ENCODE measurements at places on chromosomes 4 and X. TPM values are rescaled to one million over a fixed set of nuclear protein-coding genes. Genes with fewer than 3 reads are reported as not detected.
A peak's percentile ranks its signal among the peaks of the same experiment; 100 is the strongest.

GRCh38 chrX:46755671-46756070, 3.2 kb downstream of the SLC9A7 start:
- H3K27ac ChIP-seq = no peak overlapping the region
- H3K4me3 ChIP-seq = no peak overlapping the region
- H3K36me3 ChIP-seq = no peaks in the 10 kb centered on the region
- no peak for DNase-seq
- no peaks in the 10 kb centered on the region for H3K27me3 ChIP-seq
- no peaks in the 10 kb centered on the region for H3K4me1 ChIP-seq

Gene CHIC2
- total RNA-seq = 13.5 TPM

Gene SYN1
- 1.5 TPM for total RNA-seq

Gene SCRG1
- total RNA-seq = 0.80 TPM

Gene REELD1
- 0.11 TPM for total RNA-seq

Gene MAGEA10
- not detected for total RNA-seq

DNA sequence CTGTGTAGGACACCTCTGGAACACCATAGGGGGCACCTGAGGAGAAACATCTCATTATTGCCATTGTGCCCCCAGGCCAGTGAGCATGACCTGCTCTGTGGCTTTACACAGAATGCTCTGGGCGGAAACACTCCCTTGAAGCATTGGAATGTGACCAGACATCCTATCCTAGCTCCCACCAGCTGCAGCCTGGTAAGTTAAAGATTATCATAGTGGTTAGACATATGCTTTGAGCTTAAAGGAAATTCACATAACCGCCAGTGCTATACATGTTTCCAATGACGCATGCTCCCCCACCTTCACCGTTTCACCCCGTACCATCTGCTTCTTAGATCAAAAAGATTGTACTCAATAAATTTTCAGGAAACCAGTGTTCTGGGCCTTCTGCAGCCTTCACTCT, 217.7 kb upstream of the CENPE start:
- no peak overlapping the region for H3K27ac ChIP-seq
- no peak overlapping the region for H3K4me3 ChIP-seq
- DNase-seq = no peak
- no peaks in the 10 kb centered on the region for H3K36me3 ChIP-seq
- no peaks in the 10 kb centered on the region for H3K27me3 ChIP-seq

DNA sequence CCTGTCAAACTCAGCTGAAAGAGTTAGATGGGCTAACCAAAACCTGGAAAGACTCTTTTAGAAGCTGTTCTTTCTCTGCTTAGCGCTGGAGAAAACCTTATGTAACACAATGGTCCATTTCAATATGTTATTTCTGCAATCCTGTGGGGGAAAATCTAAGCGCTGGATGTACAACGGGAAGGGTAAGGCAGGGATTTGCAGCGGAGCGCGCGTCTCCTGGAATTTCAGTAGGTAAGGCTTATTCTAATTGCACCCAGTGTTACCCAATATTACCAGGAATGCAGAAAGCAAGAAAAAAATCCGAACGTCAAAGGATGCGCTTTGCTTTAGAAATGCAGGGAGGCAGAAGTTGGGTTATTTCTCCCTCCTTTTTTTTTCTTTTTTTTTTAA, 2.0 kb downstream of the HS3ST1 start:
- DNase-seq = no peak
- no peaks in the 10 kb centered on the region for H3K36me3 ChIP-seq
- no peaks in the 10 kb centered on the region for H3K27me3 ChIP-seq
- H3K27ac ChIP-seq = no peak overlapping the region
- peaks cover 4% of the 10 kb centered on the region for H3K4me1 ChIP-seq

Gene FAM47A
- not detected for total RNA-seq

Gene MAGEC1
- not detected for total RNA-seq

Gene XAGE2
- not detected for total RNA-seq

Gene UPF3B
- total RNA-seq = 10.2 TPM

DNA sequence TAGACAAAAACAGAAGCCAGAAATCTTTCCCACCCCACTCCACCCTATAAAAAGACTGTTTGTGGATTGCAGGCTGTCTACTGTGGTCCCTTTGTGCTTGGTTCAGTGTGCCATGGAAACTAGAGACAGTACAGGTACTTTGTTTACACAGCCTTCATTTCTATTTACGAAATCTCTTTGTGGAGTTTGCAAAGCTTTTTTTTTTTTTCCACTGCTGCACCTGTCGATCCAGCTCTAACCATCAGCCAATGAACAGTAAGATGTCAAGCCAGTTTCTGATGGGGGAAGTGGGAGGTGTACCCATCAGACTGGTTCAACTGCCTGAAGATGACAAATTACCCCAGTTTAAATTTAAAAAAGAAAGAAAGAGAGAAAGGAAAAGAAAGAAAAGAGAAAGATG, 20.2 kb upstream of the LRBA start:
- no peak overlapping the region for H3K4me3 ChIP-seq
- peak; percentile 53 for DNase-seq
- H3K4me1 ChIP-seq = no peaks in the 10 kb centered on the region
- H3K27me3 ChIP-seq = no peaks in the 10 kb centered on the region

GRCh38 chrX:11558972-11559371, 106.7 kb downstream of the ARHGAP6 start:
- H3K4me1 ChIP-seq = no peaks in the 10 kb centered on the region
- H3K27me3 ChIP-seq = no peaks in the 10 kb centered on the region

DNA sequence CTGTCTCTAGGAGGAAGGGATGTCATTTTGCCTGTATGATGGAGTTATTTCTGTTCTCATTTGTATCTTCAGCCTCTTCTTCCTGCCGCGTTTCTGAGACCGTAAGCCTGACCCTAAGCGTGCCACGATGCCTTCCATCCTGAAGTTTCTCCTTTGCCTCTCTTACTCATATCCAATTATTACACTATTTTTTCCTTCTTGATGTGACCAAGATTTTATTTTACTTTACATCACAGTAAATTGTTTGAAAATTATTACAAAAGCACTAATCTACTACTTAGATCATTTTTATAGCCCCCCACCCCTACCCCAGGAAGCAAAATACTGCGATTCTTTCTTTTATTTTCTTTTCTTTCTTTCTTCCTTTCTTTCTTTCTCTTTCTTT, 95.0 kb downstream of the RAPGEF2 start:
- H3K4me3 ChIP-seq = no peak overlapping the region
- no peaks in the 10 kb centered on the region for H3K27me3 ChIP-seq
- no peaks in the 10 kb centered on the region for H3K36me3 ChIP-seq
- H3K4me1 ChIP-seq = no peaks in the 10 kb centered on the region

Gene DUSP9
- 0.49 TPM for total RNA-seq

- no peaks in the 10 kb centered on the region for H3K27me3 ChIP-seq
- no peak for DNase-seq
- no peak overlapping the region for H3K4me3 ChIP-seq
- no peak overlapping the region for H3K27ac ChIP-seq
Measured at GRCh38 chr4:143207555-143207954, 22.8 kb downstream of the USP38 start.

DNA sequence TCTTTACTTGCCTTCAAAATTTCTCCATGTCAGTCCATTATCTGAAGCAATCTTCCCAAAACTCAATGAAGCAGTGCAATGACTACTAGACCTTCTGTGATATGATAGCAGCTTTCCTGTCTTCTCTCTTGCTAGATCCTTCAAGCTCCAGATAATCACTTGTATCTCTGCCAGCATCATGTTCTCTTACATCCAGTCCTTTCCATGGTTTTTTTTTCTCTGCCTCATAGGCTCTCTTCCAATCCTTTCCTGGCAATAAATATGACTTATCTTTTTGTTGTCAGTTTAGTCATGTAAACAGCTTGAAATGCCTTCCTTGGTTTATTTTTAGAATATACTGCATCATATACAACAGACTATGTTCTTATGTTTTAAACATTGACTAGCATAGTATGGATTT, 193.5 kb downstream of the CFAP299 start:
- DNase-seq = no peak
- H3K27me3 ChIP-seq = no peaks in the 10 kb centered on the region
- no peaks in the 10 kb centered on the region for H3K36me3 ChIP-seq

DNA sequence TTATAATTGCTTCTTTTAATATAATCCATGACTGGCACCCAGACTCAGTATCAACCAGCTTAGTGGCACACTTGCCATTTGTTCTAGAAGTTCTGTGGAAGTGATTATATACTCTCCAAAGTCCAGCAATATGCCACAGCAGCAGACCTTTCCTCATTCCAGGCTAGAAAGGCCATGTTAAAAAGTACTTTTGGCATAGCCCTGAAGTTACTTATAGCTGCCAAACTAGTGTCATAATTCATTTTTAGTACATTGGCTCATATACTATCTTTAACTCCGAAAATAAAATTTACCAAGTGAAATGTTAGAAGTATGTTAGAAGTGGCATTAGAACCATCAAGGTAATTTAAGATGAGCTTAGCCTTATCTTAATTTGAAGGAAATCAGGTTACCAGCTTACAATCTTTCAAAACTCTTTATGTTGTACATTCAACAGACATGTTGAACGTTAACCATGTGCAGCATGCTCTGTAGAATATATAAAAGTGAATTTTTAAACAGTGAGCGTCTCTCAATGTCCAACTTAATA, 714.2 kb upstream of the LCORL start:
- no peak overlapping the region for H3K4me3 ChIP-seq
- no peak for DNase-seq
- H3K27me3 ChIP-seq = no peaks in the 10 kb centered on the region
- no peak overlapping the region for H3K27ac ChIP-seq
- no peaks in the 10 kb centered on the region for H3K36me3 ChIP-seq

GRCh38 chr4:45453258-45453853, 670.5 kb downstream of the GABRG1 start:
- H3K27ac ChIP-seq = no peak overlapping the region
- no peak overlapping the region for H3K4me3 ChIP-seq
- H3K4me1 ChIP-seq = no peaks in the 10 kb centered on the region
- no peaks in the 10 kb centered on the region for H3K27me3 ChIP-seq

GRCh38 chrX:7654316-7654715, 188.7 kb upstream of the VCX start:
- no peaks in the 10 kb centered on the region for H3K4me1 ChIP-seq
- no peak overlapping the region for H3K4me3 ChIP-seq
- H3K27me3 ChIP-seq = no peaks in the 10 kb centered on the region
- no peak for DNase-seq

- H3K27me3 ChIP-seq = no peaks in the 10 kb centered on the region
- no peaks in the 10 kb centered on the region for H3K4me1 ChIP-seq
- no peak overlapping the region for H3K4me3 ChIP-seq
- DNase-seq = no peak
- no peaks in the 10 kb centered on the region for H3K36me3 ChIP-seq
Measured at GRCh38 chr4:106583567-106583966, 215.0 kb upstream of the GIMD1 start.

GRCh38 chr4:5465529-5465928, 242.8 kb downstream of the EVC2 start:
- no peaks in the 10 kb centered on the region for H3K4me1 ChIP-seq
- H3K27me3 ChIP-seq = no peaks in the 10 kb centered on the region
- H3K4me3 ChIP-seq = no peak overlapping the region
- no peak for DNase-seq
- H3K27ac ChIP-seq = no peak overlapping the region

- H3K4me3 ChIP-seq = no peak overlapping the region
- no peaks in the 10 kb centered on the region for H3K27me3 ChIP-seq
- H3K36me3 ChIP-seq = no peaks in the 10 kb centered on the region
Measured at GRCh38 chr4:152808670-152809069, 28.9 kb downstream of the ARFIP1 start.

Gene CYLC1
- total RNA-seq = not detected

DNA sequence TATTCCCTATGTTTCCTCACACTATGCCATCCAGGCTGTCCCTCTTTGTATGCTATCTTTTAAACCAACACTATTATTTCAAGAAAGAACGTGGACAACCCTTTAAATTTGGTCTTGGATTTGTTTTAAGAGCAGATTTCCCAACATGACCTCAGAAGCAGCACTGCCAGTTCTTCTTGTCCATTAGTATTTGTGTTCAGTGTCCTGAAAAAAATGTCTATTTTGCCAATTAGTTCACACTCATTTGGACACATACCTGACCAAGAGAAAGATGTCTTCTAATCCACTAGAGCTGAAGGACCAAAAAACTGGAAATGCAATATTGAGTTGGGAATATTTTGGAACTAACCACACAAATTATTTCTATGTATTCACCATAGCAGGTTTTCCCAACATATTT, 223.2 kb upstream of the CNKSR2 start:
- no peak overlapping the region for H3K27ac ChIP-seq
- no peaks in the 10 kb centered on the region for H3K36me3 ChIP-seq
- no peaks in the 10 kb centered on the region for H3K4me1 ChIP-seq
- DNase-seq = no peak
- no peaks in the 10 kb centered on the region for H3K27me3 ChIP-seq

DNA sequence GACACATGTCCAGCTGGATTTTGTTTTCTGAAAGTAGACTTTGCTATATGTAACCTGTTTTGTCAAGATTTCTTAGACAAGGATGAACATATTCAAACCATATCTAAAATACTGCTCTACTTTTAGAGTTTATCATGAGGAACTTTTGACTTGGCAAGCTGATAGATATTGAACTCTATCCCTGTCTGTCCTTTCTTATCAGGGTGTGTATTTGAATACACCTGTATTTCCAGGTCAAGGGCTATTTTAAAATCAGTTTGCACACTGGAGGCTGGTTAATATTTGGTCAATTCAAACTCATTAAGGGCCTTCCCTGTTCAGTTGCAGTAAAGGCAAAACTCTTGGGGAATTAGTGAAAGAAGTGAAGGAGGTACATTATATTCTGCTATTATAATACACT, 2.3 kb downstream of the CDS1 start:
- no peak for DNase-seq
- no peaks in the 10 kb centered on the region for H3K36me3 ChIP-seq
- H3K4me3 ChIP-seq = peak overlapping the region; percentile 78

Gene CLIC2
- 3.2 TPM for total RNA-seq

Gene CT45A3
- total RNA-seq = not detected

Gene PAGE5
- not detected for total RNA-seq

Gene NAA11
- total RNA-seq = not detected

DNA sequence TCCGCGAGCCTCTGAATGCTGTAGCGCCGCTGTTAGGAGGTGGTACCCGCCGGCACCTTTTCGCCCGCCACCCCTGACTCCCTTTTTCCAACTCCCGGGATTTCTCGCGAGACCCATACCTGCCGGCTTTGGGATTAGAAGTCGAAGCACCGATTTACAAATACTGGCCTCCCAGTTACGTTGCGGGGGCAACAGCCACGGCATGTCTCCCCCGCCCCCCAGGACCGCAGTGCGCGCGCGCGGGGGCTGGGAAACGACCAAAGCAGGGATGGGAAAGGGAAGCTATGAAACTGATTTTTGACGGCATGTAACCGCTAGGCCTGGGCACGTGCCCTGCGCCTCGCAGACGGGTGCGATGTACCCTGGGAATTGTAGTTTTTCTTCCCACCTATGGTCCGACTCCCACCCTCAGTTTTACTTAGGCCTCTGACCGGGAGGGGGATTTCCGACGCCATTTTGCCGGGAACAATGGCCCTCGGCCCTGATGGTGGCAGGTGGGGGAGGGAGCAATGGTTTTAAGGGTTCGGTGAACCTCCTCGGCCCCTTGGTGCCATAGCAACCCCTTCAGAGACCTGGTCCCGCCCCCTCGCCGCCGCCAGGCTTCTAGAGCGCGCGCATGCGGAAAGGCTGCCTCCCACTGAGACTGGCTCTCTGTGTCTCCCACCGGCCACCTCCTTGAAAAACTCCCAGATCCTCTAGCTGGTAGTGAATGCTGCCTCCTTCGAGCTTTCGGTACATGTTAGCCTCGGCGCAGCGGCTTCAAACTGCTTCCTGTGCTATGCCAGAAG, 772 bp upstream of the WNK3 start:
- peak overlapping the region; percentile 12 for H3K4me3 ChIP-seq
- no peaks in the 10 kb centered on the region for H3K4me1 ChIP-seq
- peaks cover 11% of the 10 kb centered on the region for H3K27me3 ChIP-seq
- no peaks in the 10 kb centered on the region for H3K36me3 ChIP-seq
